ENCODE measurements at places on chromosomes 11 and 22.

DNA sequence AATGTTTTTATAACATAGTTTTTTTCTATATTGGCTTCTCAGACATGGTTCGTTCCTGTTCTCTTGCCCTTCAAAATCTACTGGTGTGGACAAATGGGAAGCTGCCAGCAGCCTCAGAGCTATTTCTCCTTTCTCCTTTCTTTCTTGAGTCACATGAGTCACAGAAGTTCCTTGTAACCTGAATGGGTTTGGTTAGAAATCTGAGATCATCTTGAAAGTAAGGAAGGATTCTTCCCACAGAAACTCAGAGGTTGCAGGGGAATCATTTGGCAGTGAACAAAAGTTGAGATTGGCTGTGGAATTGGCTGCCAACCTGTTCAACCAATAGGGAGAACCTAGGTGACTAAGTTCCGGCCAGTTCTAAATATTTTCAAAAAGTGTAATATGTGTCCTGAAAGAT is 12.5 kb downstream of the PLET1 start:
- no peak for DNase-seq

GRCh38 chr11:61694602-61694939 is 14.4 kb downstream of the DAGLA start:
- DNase-seq = no peak

GRCh38 chr22:20437613-20438426 is at the start of gene SCARF2:
TSS of gene SCARF2 (minus strand) at chr22:20437825. CDS start at chr22:20437754, 71 bp downstream.
- no peak for DNase-seq

DNA sequence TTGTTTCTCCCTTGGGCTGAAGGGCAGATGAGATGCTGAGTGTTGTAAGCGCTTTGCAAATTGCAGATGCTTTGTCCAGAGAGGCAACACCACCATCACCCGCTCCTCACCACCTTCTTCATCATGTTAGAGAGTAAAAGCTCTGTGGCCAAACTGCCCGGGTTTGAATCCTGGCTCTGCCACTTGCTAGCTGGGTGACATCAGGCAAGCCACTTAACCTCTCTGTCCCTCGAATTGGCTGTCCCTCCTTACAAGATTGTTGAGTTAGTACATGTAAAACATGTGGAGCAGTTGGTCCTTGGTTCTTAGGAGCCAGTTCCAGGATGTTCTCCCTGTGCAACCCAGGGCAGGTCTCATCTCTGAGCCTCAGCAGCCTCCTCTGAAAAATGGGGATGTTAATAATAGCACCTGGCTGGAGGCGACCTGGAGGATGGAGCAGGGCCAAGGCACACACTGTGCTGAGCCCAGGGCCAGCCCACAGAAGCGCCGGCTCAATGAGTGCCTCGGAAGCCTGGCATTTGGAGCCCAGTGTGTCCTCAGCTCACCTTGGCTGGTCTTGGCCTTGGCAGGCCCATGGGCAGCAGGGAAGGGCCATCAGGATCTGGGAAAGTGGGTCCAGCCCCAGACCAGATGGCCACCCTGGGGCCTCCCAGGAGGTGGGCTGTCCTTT is 10.5 kb downstream of the C11orf86 start:
- DNase-seq = no peak
